ENCODE measurements at places on chromosomes 2 and 18. TPM values are rescaled to one million over a fixed set of nuclear protein-coding genes. Genes with fewer than 3 reads are reported as not detected.

The SCN7A gene
- 1.0 TPM for total RNA-seq

The TCF7L1 gene
- 1.0 TPM for total RNA-seq

The TAF1B gene
- total RNA-seq: 53.8 TPM

The SCYGR4 gene
- not detected for total RNA-seq

The RAB6D gene
- total RNA-seq: 0.11 TPM

The SNORC gene
- total RNA-seq: 2.6 TPM

The MTCL1 gene
- 36.9 TPM for total RNA-seq

- no peak overlapping the region for H3K27ac ChIP-seq
- no peaks in the 10 kb centered on the region for H3K36me3 ChIP-seq
- H3K4me3 ChIP-seq: no peak overlapping the region
- no peaks in the 10 kb centered on the region for H3K27me3 ChIP-seq
- no peak for DNase-seq
- H3K4me1 ChIP-seq: peaks cover 3% of the 10 kb centered on the region
Observed at GRCh38 chr2:121232626-121233265, 52.3 kb downstream of the TFCP2L1 start.

DNA sequence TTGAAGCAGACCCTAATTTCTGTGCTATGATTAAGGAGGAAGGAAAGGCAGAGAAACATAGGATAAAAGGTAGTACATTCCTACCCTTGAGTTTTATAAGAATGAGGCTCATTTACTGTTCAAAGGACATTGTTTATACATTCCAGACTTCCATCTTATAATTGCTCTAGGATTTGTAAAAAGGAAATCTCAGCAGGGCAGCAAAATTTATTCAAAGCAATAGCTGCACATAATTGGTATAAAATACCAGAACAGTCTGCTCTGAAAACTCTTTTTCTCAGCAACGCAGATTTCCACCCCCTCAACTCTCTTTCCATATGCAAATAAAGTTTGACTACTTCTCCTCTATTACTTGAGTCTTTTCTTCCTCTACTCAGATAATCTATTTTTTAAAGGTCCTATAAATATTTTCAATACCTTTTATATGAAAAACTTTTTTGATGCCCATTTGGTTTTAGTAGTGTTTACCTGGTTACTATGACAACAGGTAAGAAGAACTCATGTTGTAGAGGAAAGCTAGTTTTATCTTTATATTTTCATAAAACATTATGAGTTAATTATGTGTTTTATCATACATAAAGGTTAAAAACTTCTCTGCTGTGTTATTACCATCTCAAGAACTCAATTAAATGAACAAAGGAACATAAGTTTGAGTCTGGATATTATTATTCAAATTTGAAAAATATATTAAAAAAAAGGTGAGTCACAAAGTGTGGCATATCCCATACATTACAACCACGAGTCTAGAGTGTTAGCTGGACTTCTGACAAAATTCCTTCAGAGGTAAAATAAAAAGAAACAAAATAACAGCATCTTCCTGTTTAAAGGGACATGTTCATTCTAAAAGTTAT, 19.9 kb downstream of the RBMS1 start:
- no peak overlapping the region for H3K4me3 ChIP-seq

GRCh38 chr2:194166818-194167217, 1490.2 kb upstream of the SLC39A10 start:
- no peaks in the 10 kb centered on the region for H3K4me1 ChIP-seq
- no peak overlapping the region for H3K4me3 ChIP-seq
- peak; percentile 53 for DNase-seq
- H3K27ac ChIP-seq: no peak overlapping the region
- H3K36me3 ChIP-seq: no peaks in the 10 kb centered on the region

DNA sequence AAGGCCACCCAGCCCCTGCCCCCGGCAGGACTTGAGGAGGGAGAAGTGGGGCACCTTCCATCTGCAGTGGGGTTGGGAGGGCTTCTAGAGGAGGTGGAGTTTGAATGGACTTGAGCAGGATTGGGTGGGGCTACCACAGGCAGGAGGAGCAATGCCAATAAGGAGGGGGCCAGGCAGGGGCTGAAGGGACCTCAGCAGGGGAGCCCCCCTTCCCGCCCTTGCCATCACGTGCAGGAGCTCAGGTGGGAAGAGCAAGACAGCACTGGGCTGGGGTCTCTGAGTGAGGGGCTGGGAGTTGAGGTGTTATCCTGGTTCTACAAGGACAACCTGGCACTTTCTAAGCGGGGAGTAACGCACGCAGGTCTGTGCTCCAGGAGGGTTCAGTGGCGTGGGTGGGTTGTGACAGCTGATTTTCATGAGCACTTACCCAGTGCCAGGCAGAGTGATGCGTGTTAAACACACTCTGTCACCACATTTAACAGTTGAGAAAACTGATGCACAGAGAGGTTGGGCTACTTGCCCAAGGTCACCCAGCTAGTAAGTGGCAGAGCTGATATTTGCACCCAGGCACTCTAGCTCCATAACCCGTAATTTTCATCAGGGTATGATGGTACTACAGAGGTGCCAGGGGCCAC, 4.8 kb downstream of the CHRND start:
- H3K36me3 ChIP-seq: no peaks in the 10 kb centered on the region
- H3K4me1 ChIP-seq: peaks cover 16% of the 10 kb centered on the region
- peaks cover 4% of the 10 kb centered on the region for H3K27me3 ChIP-seq

GRCh38 chr18:2939317-2939716, 73.6 kb downstream of the LPIN2 start:
- H3K36me3 ChIP-seq: no peaks in the 10 kb centered on the region
- H3K4me1 ChIP-seq: no peaks in the 10 kb centered on the region

DNA sequence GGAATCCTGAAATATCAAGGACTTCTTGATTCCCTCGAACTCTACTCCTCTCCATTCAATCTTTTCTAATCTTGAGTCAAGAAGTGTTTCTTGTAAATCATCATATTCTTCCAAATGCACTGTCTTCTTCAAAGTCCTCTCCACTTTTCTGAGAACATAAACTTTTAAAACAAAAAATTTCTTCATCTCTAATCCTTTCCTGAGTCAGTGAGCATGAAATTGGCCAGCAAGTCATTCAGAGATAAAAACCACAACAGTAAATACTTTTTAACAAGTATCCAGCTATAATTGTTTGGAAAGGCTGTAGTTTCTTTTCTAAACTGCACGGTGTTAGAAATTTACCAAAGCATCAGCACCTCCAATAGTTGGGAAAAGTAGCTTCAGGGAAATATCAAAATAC, 312.6 kb upstream of the GALNT5 start:
- no peak overlapping the region for H3K4me3 ChIP-seq
- no peak for DNase-seq
- H3K27me3 ChIP-seq: no peaks in the 10 kb centered on the region
- no peaks in the 10 kb centered on the region for H3K4me1 ChIP-seq
- H3K36me3 ChIP-seq: no peaks in the 10 kb centered on the region
- H3K27ac ChIP-seq: no peak overlapping the region

GRCh38 chr2:147679191-147679954, 165.5 kb upstream of the ACVR2A start:
- no peaks in the 10 kb centered on the region for H3K27me3 ChIP-seq
- DNase-seq: no peak
- no peak overlapping the region for H3K27ac ChIP-seq
- H3K36me3 ChIP-seq: no peaks in the 10 kb centered on the region
- H3K4me3 ChIP-seq: no peak overlapping the region

DNA sequence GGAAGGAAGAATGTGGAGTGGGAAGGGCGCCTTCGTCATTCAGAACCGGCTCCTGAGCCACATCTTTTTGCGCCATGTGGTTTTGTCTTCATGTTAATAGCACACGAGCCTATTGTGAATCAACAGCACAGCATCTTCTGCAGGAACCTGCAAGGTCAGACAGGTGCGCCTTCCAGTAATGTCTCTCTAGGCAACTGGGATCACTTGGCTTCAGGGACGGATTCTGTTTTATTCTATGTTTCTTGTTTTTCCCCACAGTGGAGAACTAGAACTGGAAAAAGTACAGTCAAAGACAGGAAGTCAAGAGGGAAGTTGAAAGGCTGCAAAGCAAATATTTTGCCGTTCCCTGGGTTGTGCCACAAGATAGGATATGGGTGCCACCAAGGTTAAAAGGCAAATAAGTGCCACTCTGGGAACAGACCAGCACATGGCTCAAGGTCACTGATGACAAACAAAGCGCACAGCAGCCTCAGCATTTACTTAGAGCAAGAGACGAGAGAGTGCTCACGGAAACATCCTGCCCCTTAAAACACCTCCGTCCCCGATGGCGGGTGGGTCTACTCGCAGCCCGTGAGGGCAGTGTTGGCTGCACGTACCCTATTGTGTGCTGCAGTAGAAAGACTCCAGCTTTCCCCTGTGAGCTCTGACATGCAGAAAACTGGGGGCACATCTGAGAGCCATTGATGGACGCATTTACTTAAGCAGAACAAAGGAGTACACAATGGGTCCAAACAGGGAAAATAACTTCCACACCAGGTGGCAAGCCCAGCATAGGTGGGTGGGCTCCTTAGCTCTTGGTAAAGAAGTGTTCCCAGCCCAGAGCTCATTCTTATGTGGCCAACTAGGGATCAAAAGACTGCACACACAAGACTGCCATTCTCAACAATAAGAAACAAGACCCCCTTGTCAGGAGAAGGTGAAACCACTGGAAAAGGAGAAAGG, 107.2 kb upstream of the PARD3B start:
- peaks cover 16% of the 10 kb centered on the region for H3K4me1 ChIP-seq
- H3K36me3 ChIP-seq: no peaks in the 10 kb centered on the region
- peak overlapping the region; percentile 10 for H3K4me3 ChIP-seq
- DNase-seq: peak; percentile 61
- H3K27me3 ChIP-seq: no peaks in the 10 kb centered on the region

DNA sequence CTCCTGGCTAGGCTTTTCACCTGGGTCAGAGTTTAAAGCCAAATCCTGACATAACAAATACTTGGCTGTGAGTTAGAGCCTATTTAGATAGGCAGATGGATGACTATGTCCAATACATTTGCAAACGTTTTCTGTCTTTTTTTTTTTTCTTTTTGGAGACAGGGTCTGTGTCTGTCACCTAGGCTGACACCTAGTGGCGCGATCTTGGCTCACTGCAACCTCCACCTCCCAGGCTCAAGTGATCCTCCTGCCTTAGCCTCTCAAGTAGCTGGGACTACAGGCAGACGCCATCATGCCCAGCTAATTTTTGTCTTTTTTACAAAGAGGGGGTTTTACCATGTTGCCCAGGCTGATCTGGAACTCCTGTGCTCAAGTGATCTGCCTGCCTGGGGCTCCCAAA, 124.8 kb downstream of the DYM start:
- H3K27me3 ChIP-seq: no peaks in the 10 kb centered on the region
- H3K36me3 ChIP-seq: no peaks in the 10 kb centered on the region
- no peak overlapping the region for H3K27ac ChIP-seq
- no peak overlapping the region for H3K4me3 ChIP-seq
- H3K4me1 ChIP-seq: no peaks in the 10 kb centered on the region
- DNase-seq: no peak

DNA sequence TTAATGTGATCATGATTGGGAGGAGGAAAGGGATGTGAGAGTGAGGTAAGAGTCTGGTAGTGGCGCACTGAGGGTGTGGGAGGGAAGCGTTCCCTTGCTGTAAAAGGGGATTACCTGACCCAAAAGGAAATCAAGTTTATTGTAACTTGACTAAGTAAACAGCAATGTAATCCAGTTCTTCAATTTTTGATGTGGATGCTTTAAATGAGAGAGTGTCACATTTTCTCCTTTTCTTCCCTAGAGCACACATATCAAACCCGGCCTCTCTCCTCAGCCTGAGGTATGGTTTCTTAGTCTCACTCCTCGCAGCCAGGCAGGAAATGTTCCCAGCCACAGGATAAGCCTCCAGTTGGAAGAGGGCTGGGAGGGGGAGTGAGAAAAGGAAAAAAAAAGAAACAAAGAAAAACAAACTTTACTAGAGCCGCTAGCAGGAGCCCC, 688 bp upstream of the ARHGAP28 start:
- no peaks in the 10 kb centered on the region for H3K36me3 ChIP-seq
- H3K4me1 ChIP-seq: peaks cover 36% of the 10 kb centered on the region
- no peak for DNase-seq
- H3K27me3 ChIP-seq: no peaks in the 10 kb centered on the region

- no peaks in the 10 kb centered on the region for H3K27me3 ChIP-seq
- no peak overlapping the region for H3K27ac ChIP-seq
- peaks cover 4% of the 10 kb centered on the region for H3K4me1 ChIP-seq
- H3K36me3 ChIP-seq: no peaks in the 10 kb centered on the region
- no peak overlapping the region for H3K4me3 ChIP-seq
- DNase-seq: peak; percentile 56
Observed at GRCh38 chr18:7447318-7448028, 119.6 kb upstream of the PTPRM start.

- H3K27ac ChIP-seq: no peak overlapping the region
- H3K4me3 ChIP-seq: no peak overlapping the region
- no peaks in the 10 kb centered on the region for H3K4me1 ChIP-seq
- H3K36me3 ChIP-seq: no peaks in the 10 kb centered on the region
Observed at GRCh38 chr2:38610851-38611801, 8.4 kb upstream of the HNRNPLL start.

DNA sequence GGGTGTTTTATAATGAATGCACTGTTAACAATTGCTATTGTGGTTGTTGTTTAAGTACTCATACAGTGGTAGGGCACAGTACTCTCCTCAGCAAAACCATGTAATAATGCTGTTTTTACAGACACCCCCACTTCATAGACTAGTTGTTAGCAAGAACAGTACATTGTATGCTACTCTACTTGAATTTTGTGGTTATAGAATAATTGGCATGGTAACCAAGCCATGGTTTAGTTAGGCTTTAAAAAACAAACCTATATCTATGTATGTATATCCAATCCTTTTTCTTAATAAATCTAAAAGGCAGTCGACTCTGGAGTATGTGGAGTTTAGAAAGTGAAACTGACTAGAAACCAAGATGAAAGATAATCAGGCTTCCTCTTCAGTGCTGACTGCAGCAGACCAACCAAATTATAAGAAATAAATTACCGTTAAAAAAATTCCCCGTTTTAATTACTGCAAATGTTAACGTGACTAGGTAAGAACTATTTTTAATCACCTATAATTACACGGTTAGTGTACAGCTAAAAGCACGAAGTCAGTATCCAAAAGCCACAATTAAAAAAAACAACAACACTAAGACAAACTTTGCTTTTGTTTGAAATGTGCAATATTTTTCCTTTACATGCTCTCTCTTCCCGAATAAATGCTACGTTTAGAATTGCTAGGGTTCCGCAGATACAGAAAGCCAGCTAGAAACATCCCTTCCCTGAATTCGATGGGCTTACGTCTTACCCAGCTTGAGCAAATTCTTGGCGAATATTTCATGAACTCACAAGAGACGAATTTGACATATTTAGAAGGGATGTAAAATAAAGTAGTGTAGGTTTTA, 113.3 kb upstream of the SERTAD2 start:
- no peaks in the 10 kb centered on the region for H3K36me3 ChIP-seq
- no peak overlapping the region for H3K27ac ChIP-seq
- peak overlapping the region; percentile 64 for H3K4me3 ChIP-seq

GRCh38 chr2:50607721-50608120, 424.2 kb downstream of the NRXN1 start:
- H3K36me3 ChIP-seq: no peaks in the 10 kb centered on the region
- H3K27me3 ChIP-seq: no peaks in the 10 kb centered on the region
- H3K4me1 ChIP-seq: peaks cover 12% of the 10 kb centered on the region
- H3K4me3 ChIP-seq: no peak overlapping the region

GRCh38 chr2:8215159-8215863, 466.5 kb upstream of the ID2 start:
- no peak overlapping the region for H3K27ac ChIP-seq
- no peak for DNase-seq
- peaks cover 39% of the 10 kb centered on the region for H3K4me1 ChIP-seq
- H3K36me3 ChIP-seq: no peaks in the 10 kb centered on the region
- H3K4me3 ChIP-seq: no peak overlapping the region

GRCh38 chr2:129199501-129199900, 780.0 kb upstream of the RAB6C start:
- H3K27me3 ChIP-seq: no peaks in the 10 kb centered on the region
- no peak overlapping the region for H3K4me3 ChIP-seq
- no peaks in the 10 kb centered on the region for H3K36me3 ChIP-seq
- no peak overlapping the region for H3K27ac ChIP-seq

All from neural progenitor cell (in vitro differentiated cells).